Activated T-cell treated with anti-CD3 and anti-CD28 coated beads, Interleukin-2, amount 50 U/mL, for 72 hours (primary cell): ENCODE measurements at places on chromosomes 6 and 20.

GRCh38 chr20:37477041-37477440 lies 44.0 kb upstream of the NNAT start:
- no peak for DNase-seq

DNA sequence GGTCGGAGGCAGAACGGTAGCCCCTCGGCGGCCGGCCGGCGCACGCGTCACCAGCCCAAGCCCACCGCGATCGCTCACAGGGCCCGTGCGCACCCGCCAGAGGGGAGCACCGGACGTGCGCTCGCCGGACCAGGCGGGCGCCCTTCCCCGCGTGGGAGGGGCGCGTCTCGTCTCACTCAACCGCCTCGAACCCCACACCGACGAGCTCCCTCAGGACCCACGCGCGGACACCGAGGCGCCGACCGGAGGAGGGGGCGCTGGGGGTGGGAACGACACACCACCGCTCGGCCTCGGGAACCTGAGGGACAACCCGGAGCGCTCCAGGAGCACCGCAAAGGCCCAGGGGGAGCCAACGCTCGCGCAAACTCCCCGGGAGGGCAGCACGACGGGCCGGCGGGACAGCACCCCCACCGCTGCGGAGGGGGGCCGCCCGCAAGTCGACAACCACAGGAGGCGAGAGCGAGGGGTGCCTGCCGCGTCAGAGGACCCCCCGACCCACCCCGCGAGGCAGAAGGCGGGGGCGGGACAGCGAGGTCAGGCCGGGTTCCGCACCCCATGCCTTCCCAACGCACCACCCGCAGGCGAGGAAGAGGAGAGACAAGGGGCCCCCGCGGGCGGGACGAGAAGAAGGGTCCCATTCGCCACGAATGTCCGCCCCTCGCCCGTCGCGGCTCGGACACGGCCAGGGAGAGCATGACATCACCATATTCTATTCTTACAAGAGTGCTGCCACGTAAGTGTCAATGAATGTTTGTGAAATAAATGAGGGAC lies 512.7 kb upstream of the ZNF337 start:
- DNase-seq = peak; percentile 27

GRCh38 chr20:33299111-33299603 lies 16.1 kb downstream of the BPIFB1 start:
- DNase-seq = peak; percentile 84

DNA sequence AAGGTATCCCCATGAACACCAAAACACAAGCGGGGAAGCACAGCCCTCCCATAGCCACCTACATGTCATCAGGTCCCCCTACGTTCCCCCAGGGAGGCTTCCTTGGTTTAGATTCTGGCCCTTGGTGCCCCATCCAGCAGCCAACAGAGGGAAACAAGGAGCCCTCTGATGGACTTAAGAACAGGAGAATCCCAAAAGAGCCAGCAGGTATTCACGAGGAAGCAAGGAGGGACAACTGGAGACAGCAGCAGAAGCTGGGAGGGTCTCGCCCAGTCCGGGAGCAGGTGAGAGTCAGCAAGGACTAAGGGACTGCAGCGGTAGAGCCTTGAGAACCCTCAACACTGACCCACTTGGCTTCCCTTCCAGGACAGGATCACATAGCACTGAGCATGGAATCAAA lies 58.4 kb upstream of the TOP1 start:
- no peak for DNase-seq
